ENCODE measurements at places on chromosomes 3 and 15. TPM values are rescaled to one million over a fixed set of nuclear protein-coding genes. Genes with fewer than 3 reads are reported as not detected.

CPNE9 gene
- total RNA-seq, result 12.7 TPM

PEX5L gene
- total RNA-seq, result 36.2 TPM

NAALADL2 gene
- 20.3 TPM for total RNA-seq

PP2D1 gene
- not detected for total RNA-seq

UACA gene
- total RNA-seq, result 22.4 TPM

HRH1 gene
- 7.8 TPM for total RNA-seq

HAPLN3 gene
- 13.8 TPM for total RNA-seq

SLC22A14 gene
- 0.69 TPM for total RNA-seq

Measured in diencephalon (tissue), 1 donor.